ENCODE measurements at places on chromosomes 1 and 21.

DNA sequence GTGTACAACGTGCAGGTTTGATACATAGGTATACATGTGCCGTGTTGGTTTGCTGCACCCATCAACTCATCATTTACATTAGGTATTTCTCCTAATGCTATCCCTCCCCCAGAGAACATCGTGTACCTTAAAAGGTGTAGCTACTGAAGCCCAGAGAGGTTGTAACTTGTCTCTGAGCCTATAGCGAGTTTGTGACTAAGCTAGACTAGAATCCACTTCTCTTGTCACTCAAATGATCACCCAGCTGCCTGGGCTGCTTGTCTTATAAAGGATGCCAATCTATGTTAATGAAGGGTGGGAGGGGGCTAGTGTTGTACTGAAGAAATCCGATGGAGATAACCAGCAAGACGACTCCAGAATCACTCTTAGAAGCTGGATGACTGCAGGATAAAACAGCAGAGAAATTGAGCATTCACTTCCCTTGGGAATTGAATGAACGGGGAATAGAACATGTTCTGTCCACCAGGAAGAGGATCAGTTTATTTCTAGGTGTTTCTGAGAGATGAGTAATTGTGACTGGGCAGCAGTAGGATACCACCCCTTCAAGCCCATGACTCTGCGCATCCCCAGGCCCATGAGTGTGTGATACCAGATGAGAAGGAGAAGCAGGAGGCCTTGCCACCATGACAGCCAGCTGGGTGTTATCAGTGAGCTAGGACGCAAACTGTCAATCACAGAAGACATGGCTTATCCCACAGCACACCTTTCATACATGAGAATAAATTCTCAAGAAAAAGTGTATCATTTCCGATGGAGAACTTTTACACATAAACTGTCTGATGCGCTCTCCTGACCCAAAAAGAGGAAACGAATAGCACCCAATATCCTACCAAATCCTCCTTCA lies 390.4 kb downstream of the NTNG1 start:
- DNase-seq, result no peak

DNA sequence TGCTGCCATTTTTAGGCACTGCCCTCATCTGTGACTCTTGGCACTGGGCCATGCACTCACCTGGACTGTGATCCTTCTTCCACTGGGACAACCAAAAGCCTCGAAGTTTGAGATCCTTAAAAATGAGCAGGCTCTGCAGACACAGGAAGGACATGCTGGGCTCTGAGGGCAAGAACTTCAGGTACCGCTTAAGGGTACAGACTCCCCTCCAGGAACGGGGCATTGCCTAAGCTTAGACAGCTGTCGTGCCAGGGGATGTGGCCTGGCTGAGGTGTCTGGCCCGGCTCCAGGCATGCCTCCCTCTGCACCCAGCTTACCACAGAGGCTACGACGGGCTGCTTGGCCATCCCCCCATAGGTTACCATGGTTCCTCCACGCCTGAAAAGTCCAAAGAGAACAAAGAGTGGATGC lies 14.2 kb upstream of the SRSF4 start:
- DNase-seq, result peak; percentile 39

DNA sequence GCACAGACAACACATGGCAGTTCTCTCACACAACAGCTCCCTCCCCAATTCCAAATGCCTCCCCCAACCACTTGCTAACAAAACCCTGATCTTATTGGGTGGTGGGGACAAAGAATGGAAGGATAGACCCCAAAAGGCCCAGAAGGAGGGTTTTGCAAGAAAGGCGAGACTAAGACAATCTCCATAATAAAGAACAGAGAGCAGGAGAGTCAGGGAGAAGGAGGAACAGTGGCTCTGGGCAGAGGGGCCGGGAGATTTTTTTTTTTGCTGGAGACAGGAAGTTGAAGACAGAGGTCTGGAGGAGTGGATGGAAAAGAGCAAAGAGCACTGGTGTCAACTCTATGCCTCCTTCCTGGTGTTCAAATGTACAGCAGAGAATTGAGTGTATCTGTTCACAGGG lies 6.5 kb upstream of the C1QA start:
- DNase-seq, result no peak

DNA sequence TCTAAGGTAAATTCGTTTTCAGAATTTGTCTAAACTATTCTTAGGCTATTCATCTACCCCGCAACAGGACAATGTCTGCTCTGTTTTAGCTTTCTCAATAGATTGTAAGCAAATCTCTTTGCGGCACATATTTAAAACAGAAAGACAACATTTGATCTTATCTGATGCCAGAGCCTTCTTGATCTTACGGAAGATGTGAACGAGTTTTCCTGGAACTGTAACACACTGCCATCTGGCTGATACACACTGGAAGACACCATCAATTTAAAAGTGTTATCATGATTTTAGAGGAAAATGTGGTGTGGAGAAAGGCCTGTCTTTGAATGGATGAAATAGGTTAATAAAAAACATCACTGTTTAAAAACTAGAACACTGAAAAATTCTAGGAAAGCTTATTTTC lies 36.1 kb downstream of the COA6 start:
- DNase-seq, result no peak

DNA sequence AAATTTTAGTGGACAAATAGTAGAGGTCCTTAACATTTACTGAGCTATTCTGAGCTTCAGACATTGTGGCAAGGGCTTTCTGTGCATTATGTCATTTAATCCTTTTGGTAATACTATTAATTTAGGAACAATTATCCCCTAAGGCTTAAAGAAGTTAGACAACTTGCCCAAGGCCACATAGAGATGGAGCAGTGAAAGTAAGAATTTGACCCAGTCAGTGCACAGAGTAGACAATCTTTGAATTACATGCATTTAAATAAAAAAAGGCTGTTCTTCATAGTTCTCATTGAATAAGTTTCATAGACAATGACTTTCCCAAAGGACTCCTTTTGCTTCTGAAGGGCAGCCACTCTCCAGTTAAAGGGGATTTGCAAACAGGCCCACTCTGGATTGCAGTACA lies 142.7 kb downstream of the RUNX1 start:
- no peak for DNase-seq

DNA sequence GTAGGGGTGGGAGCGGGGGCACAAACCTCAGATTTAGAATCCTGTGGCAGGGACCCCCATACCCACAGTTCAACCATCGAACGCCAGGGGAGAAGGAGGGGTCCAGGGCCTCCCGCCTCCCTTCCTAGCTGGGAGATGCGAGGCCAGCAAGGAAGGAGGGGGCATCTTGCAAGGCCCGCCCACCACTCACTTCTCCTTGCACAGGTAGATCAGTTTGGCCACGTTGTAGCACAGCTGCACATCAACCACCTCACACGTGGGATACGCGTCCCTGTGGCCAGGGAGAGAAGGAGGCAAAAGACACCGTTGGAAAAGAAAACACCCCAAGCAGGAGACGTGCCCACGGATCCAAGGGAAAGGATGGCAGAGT lies 19.6 kb downstream of the TMEM63A start:
- no peak for DNase-seq

DNA sequence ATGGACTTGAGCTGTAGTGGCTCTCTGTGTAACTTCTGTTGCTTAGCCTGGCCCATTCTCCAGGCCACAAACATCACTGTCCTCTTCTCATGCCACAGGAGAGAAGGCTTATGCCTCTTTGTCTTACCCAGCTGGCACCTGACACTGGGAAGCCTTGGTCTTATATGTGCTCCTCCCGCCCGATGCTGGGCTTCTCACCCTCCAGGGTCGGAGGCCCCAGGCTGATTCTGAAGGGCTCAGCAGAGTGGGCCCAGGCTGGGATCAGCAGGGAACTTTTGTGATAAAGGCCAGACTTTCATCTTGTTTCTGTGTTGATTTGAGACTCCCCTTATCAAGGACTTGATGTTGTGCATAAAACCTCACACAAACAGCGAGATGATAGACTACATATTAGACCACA lies 29.8 kb downstream of the TRPM2 start:
- no peak for DNase-seq

DNA sequence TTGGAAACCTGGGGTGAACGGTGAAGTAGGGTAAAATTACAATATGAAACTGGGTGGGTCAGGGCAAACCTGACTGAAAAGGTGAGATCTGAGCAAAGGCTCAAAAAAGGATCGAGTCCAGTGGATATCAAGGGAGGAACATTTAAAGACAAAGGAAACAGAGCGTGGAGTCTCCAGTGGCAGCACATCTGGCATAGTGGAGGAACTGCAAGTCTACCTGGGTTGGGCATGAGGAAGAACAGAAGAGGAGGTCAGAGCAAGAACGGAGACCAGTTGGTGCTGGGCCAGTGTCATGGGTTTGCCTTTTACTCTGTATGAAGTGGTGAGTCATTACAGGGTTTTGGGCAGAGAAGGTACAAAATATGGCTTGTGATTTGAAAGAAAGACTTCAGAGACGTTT lies 163.7 kb downstream of the NTPCR start:
- peak; percentile 53 for DNase-seq

GRCh38 chr1:29309621-29310020 lies 73.3 kb downstream of the PTPRU start:
- DNase-seq, result no peak

All from astrocyte of the spinal cord (primary cell).